NCI-H146 (cell line): ENCODE measurements at places on chromosomes 2 and 18.
A peak's percentile ranks its signal among the peaks of the same experiment; 100 is the strongest.

GRCh38 chr2:30218814-30219213, 12.5 kb upstream of the LBH start:
- no peak for DNase-seq

GRCh38 chr18:73688851-73689711, 458.6 kb downstream of the FBXO15 start:
- no peak for DNase-seq

- no peak for DNase-seq
Measured at GRCh38 chr2:172048508-172049503, 36.5 kb upstream of the DLX1 start.

GRCh38 chr2:236284208-236284607, 20.0 kb upstream of the ASB18 start:
- no peak for DNase-seq

GRCh38 chr2:2188941-2189340, 142.1 kb downstream of the MYT1L start:
- DNase-seq: no peak

DNA sequence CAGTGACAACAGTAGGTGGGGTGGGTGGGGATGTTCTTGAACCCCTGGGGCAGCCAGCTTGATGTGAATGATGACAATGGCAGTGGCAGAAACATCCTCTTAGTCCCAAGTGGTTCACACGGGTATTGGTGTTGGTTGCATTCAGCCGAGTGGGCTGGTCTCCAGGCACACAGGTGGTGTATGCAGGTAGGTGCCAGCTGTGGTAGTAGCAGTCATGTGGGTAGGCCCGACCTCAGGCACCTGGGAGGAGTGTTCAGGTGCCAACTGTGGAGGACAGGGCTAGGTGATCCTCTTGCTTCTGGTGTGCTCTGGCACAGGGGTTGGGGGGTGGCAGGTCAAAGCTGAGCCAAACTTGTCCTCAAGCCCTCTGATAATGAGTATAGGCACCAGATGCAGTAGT, 327.6 kb upstream of the CYP26B1 start:
- DNase-seq: no peak

DNA sequence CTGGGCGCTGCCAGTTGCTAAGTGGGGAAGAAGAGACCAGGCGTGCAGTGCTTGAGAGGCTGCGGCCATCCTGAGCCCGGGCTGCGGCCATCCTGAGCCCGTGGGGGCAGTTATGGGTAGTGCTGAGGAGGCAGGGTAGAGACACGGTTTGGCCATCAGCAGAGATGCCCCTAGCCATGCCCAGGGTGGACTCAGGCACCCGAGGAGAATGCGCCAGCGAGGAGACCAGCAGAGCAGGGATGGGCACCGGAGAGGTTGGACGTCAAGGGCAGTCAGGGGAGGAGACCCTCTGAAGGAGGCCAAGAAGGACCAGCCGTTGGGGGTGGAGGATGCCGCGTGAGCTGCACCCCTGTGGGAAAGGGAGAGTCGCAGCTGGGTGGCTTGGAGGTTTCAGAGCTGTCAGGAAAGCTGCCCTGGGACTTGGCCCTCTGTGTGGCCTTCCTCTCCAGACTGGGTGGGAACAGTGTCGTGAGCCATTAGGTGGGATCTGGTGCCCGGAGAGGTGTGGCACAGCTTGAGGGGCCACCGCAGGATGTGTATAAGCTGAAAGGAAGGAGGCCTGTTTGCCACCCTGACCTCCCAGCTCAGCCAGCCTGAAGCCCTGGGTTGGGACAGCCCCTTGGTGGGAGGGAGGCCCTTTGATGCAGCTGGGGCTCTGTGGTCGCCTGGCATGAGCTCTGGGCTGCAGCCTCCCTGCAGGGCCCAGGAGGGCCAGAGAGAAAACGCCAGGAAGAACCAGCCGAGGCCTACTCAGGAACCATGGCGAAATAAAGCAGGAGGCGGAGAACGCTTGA, 56.0 kb downstream of the SH3BP4 start:
- no peak for DNase-seq

DNA sequence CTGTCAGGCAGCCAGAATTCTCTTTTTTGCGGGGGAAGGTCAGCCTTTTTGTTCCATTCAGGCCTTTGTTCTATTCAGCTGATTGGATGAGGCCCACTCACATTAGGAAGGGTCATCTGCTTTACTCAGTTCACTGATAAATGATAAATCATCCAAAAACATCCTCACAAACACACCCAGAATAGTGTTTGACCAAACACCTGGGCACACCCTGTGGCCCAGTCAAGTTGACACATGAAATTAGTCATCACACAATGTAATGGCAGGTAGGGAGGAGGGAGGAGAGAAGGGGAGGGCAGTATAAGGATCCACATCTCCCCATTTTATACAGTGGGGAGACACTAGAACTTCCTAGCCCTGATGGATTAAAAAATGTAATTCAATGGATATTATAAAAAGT, 8.3 kb upstream of the RMC1 start:
- peak; percentile 71 for DNase-seq

DNA sequence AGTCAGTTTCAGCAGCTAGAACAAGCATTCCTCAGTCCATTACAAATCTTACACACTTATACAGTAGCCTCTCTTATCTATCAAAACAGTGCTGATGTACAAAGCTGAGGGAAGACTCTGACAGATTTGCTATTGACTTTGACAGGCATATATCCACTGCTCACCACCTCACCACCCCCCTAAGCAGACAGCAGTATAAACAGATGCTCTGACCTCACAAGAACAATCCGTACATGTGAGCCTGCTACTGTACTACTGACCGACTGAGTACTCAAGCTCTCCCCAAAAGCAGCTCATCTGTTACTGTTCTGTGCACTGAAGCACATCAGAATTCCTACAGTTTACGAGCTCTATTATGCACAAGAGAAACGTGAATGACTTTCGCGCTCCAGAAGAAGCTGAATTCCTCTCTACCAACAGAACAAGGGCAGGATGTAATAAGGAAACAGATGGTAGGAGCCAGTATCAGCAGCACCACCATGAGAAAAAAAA, 95.6 kb upstream of the PDE1A start:
- DNase-seq: peak; percentile 80
